ENCODE measurements at places on chromosomes 11 and 22.

DNA sequence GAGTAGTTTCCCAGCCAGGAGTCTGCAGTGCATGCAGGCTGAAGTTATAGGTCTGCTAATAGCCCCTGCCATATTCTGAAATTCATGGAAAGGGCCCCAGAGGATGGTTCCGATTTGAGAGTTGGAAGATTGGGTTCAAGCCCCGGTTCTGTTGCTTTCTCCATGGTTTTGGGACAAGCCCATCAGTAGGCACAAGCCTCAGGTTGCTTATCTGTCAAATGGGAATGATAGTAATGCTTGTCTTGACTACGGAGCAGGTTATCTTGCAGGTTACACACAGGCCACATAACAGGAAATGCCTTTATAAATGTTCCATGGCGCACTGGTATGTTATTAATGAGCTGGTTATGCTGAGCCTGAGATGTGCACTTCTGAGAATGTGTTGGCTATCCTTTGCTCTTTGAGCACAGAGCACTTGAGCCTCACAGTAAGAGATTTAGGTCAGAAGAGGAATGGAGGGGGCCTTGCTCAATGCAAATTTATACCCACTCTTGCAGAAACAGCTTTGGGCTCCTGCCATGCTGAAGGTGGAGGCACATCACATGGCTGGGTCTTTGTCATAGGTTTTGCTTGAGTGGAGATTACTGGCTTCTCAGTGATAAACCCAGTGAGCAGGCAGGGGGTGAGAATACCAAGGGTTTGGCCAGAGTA lies 47.1 kb downstream of the ZNRF3 start:
- peak; percentile 96 for DNase-seq

DNA sequence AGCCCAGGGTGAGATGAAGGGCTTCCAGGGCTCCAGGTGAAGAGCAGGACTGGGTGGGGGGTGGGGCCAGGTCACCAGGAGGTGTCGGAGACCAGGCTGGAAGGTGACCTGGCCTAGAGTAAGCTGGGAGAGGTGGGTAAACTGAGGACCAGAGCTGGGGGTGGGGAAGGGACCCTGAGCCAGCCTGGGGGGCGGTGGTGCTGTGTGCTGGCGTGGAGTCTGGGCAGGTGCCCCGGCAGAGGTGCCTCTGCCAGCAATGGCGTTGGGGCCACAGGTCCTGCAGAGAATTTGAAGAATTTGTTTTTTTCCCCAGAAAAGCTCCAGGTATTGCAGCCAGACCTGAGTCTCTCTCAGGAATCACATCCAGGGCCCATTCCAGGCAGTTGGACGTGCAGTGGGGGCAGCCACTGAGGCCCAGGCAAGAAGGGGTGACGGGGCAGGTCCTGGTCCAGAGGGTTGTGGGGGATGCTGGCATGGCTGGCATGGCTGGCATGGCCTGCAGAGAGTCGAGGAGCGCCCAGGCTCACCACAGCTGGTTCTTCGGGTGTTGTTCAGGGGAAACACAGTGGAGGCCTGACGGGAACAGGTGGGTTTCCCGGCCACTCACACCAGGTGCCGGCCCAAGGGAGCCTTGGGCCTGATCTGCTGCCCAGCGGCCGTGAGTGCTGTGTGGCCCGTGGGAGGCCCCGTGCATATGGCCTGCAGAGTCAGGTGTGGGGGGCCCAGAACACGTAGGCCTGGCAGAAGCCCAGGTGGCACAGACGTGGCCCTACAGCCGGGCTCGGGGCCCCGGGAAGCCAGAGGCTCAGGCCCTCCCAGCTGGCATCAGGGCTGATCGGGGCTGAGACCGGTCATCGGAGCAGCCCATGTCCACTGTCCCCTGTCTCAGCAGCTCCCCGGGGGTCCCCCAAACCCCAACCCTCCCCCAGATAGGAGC lies 6.4 kb upstream of the MUC6 start:
- no peak for DNase-seq

DNA sequence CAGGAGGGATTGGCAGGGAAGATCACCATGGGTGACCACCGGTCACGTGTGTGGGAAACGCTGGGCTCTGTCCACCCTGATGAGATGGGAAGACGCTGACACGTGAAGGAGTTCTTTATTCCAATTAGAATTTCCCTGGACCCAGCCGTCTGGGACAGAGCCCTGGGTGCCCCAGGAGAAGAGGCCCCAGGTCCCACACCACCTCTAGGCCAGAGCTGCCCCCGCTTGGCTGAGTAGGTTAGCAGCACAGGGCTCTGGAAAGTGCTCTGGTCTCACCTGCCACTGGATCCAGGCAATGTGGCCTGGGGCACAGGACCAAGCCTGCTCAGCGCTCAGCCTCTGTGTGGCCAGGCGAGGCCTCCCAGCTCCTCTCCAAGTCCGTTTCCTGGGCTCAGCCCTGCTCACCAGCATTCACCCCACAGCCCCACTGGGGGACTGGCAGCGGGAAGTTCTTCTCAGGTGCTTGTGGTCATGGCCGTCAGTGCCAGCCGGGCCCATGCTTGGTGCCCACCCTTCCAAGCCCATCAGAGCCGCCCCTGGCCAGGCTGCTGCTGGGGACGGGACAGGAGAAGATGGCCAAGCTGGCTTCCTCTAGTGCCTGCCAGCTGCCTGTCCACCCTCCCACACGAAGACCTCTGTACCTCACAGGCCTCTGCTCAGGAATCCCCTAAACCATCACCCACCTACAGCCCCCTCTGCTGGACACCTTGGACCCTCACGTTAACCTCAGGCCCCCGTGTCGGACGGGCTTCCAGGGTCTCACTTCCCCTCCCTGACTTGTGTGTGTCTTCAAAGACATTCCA lies 62.5 kb upstream of the FGF3 start:
- no peak for DNase-seq

DNA sequence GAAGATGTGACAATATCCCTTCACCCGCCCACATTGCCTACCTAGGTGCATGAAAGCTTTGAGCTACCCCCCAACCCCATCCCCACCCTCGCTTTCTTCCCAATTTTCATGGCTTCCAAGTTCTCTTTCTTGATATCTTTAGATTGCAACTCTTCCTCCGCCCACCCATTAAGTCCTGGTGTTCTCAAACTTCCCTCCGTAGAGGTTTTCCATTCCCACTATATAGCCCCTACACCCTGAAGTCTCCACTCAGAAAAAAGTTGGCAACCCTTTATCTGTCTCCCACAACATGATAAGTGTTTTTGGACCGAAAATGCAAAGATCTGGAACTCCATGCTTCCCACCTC lies 572 bp downstream of the ZNF70 start:
- DNase-seq: no peak

Data from Caki2 (cell line).